ENCODE measurements at places on chromosomes 12 and 14.

GRCh38 chr12:71230542-71230941 lies 72.7 kb upstream of the TSPAN8 start:
- DNase-seq, result no peak

DNA sequence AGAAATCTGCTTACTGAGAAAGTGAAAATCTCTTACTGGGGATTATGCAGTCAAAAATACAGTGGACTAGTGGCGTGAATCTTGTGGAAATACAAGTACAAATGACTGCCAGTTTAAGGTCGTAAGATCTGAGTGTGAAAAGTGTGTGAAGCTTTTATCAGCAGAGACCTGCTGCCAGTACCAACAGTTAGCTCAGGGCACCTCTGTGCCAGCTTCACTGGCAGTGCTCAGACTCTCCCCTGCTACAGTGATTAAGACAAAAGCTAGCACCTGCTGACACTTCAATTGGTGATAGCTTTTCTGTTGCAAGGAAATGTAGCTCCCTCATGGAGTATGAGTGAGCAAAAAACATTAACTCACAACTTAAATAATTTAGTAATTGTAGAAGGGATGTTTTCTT lies 185.1 kb downstream of the ANO6 start:
- no peak for DNase-seq

DNA sequence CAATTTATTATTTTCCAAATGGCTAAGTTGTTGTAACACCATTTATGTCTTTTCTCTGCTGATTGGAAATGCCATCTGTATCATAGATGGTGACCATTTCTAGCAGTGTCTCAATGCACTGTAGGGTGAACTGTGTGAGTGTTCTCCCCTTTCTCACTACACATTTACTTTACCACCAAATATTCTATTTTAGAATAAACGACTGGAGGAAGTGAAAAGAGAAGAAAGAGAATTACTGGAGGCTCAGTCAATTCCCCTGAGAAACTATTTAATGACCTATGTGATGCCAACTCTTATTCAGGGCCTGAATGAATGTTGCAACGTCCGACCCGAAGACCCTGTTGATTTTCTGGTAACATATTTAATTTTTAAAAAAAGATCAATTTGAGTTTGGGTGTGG lies 15.5 kb upstream of the PAPOLA start:
- no peak for DNase-seq

DNA sequence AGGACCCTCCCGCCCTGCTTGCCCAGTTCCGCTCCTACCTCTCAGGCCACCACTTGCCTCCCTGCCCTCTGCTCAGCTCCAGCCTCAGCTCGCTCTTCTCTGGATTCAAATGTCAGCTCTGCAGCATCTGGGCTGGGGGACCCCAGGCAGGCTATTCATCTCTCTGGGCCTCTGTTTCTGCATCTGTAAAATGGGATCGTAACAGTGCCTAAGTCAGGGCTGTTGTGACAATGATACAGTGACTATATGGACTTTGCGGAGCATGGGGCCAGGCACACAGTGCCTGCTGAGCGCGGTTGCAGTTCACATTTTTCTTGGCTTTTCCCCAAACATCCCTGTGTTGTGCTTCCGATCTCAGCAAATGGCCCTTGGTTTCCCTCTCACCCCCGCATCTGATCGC lies 2.8 kb downstream of the PHETA1 start:
- DNase-seq, result no peak

Data from muscle of back (tissue), 13 donors.